ENCODE measurements at places on chromosomes 13 and 19. TPM values are rescaled to one million over a fixed set of nuclear protein-coding genes. Genes with fewer than 3 reads are reported as not detected.
A peak's percentile ranks its signal among the peaks of the same experiment; 100 is the strongest.

- DNase-seq, result peak; percentile 73
Measured at GRCh38 chr19:55485439-55486011, 537 bp downstream of the NAT14 start.

The ATP8B3 gene
- total RNA-seq, result under 0.01 TPM

- no peak for DNase-seq
Measured at GRCh38 chr19:10839114-10840050, 3.4 kb upstream of the TMED1 start.

The ATP4A gene
- not detected for total RNA-seq

DNA sequence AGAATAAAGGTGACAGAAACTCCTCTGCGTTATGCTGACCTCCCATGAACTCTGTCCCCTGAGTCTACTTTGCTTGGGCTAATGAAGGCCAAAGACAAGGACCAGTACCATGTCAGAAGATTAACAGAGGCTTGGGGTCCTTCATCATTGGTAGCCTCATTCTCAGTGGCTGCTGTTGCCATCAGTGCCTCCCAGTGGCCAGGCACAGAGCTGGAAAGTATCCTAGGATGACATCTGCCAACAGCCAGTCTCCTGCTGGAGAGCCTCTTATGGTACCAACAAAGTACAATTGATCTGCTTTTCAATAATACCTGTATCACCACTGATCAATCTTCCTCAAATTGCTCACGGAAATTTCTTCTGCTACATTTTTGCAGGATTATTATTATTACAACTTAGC lies 281.6 kb downstream of the DNAJC15 start:
- no peak for DNase-seq

DNA sequence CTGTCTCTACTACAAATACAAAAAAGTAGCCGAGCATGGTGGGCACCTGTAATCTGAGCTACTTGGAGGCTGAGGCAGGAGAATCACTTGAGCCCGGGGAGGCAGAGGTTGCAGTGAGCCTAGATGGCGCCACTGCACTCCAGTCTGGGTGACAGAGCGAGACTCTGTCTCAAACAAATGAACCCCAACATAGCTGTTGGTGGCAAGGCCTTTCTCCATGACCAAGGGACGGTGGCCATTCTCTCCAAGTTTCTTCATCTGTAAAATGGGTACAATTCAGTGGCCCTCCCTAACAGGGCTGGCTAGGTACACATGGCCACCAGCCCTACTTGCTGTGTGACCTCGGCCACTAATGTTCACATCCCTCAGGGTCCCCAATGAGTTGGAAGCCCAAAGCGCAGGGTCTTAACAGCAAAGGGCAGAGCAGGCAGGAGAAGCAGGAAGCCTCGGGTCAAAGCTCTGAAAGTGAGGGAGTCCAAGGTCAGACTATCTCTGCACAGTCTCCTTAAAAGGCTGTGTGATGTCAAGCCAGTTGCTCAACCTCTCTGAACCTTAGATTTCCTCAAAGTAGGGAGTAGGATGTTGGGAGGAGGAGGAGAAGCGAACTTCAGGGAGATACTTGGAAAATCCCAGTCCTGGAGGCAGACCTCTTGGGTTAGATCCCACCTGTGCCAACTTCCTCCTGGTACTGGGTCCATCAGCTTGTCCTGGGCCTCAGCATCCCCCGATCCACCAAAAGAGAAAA lies 2.7 kb downstream of the JUND start:
- no peak for DNase-seq

DNA sequence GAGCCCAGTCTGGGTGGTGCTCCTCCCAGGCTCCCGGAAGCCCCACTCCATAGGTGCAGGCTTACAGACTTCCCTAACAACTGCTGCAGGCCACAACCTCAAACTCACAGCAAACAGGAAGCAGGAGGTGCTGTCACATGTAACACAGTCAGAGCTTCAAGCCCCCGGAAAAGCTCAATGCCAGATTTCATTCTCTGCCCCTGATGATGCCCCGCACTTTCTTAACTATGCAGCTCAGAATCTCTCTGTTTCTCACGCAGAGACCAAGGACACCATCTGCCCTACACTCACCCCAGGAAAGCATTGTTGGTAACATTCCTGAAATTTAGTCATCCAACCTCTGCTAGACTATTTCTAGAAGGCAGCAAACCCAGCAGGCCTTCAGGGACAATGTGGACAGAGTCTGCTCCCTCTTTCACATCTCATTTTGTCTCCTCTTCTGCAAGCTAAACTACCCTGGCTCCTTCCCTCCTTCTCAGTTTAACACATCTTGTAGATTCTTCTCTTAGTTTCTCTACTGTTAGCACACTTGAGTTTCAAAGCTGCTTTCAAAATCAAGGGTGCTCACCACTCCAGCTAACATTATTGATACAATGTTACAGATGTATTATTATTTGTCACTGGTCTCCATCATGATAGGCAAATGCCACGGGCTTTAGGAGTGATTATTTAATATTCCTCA lies 162.5 kb downstream of the KCTD12 start:
- no peak for DNase-seq

The ZNF610 gene
- 2.5 TPM for total RNA-seq

DNA sequence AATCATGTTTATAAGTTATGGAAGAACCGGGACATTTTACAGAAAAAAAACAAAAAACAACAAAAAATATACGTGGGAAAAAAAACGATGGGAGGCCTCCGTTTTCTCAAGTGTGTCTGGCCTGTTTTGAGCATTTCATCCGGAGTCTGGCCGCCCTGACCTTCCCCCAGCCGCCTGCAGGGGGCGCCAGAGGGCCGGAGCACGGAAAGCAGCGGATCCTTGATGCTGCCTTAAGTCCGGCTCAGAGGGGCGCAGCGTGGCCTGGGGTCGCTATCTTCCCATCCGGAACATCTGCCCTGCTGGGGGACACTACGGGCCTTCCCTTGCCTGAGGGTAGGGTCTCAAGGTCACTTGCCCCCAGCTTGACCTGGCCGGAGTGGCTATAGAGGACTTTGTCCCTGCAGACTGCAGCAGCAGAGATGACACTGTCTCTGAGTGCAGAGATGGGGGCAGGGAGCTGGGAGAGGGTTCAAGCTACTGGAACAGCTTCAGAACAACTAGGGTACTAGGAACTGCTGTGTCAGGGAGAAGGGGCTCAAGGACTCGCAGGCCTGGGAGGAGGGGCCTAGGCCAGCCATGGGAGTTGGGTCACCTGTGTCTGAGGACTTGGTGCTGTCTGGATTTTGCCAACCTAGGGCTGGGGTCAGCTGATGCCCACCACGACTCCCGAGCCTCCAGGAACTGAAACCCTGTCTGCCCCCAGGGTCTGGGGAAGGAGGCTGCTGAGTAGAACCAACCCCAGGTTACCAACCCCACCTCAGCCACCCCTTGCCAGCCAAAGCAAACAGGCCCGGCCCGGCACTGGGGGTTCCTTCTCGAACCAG lies 1.8 kb upstream of the APOE start:
- peak; percentile 82 for DNase-seq

DNA sequence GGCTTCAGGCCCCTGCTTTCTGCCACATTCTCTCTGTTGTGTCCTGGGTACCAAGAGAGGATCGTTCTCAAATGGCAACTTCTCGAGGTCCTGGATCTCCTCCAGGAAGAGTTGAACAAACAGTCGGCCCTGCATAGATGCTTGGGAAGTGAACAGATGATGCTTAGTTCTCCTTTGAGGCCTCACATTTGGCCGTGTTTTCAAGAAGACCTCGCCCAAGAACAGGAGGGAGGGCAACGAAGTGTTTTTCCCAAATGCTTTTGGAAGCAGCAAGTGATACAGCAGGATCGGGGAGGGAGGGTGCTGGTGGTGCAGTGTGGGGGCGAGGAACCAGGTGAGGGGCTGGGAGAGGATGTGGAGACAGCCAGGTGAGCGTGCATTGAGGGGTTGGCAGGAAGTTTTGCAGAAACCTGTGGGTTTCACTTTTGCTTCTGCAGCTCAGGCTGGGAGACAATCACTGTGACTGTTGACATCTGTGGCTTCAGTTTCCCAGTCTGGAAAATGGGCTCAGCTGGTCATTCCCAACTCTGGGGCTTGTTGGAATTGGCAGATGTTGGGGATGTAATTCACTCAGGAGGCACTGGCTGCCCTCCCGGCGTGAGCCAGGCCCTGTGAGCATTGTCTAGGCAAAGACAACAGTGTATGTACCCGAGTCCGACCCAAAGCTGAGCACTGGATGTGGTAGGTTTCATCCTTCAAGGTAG lies 21.6 kb downstream of the MAST3 start:
- DNase-seq, result no peak

The SIGLEC12 gene
- total RNA-seq, result not detected

The SBK3 gene
- not detected for total RNA-seq

The ZNF85 gene
- 3.6 TPM for total RNA-seq

The CAPN12 gene
- 3.0 TPM for total RNA-seq

DNA sequence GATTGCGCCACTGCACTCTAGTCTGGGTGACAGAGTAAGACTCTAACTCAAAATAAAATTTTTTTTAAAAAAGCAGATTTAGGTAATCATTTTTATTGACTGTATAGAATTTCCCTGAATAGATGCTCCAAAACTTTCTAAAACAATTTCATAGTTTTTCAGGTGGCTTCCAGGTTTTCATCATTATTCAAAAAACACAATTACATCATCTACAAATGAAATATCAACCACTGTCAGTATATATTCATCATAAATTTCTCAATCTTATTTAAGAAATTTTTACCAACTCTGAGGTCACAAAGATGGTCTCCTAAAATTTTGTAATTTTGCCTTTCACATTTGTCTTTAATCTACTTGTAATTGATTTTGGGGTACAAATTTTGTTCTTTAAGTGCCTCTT lies 48.1 kb downstream of the ZC3H13 start:
- no peak for DNase-seq

The ZNF776 gene
- 8.3 TPM for total RNA-seq

The CCDC194 gene
- total RNA-seq, result 4.4 TPM

DNA sequence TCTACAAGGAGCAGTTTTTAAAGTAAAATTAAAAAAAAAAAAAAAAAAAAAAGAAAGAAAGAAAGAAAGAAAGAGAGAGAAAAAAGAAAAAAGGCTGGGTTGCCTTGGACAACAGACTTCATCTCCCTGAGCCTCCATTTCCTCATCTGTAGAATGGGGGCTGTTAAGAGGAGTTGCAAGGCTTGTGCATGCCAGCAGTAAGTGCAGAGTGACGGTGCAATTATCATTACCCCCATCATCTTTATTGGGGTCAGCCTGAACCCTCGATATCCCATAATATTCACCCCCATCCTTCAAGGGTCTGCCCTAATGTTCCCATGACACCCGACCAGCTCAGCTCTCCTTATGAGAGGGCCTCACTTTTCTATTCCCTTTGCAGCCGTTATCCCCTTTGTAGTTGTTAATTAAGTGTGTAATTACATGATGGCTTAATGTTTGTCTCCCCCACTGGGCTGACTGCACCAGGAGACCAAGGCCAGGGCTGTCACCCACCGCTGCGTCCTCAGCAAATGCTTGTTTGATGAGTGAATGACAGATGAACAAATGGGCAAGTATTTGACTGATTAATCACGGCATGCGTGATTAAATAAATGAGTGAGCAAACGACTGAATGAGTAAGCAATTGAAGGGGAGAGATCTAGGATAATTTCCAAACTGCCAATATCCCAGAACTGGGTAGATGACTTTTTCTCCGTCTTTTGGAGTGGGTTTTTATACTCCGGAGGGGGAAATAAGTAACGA lies 10.1 kb downstream of the FOSB start:
- DNase-seq, result no peak

- DNase-seq, result no peak
Measured at GRCh38 chr19:35054626-35055025, 13.1 kb downstream of the HPN start.

GRCh38 chr19:33766623-33767022 lies 30.0 kb upstream of the KCTD15 start:
- DNase-seq, result no peak

DNA sequence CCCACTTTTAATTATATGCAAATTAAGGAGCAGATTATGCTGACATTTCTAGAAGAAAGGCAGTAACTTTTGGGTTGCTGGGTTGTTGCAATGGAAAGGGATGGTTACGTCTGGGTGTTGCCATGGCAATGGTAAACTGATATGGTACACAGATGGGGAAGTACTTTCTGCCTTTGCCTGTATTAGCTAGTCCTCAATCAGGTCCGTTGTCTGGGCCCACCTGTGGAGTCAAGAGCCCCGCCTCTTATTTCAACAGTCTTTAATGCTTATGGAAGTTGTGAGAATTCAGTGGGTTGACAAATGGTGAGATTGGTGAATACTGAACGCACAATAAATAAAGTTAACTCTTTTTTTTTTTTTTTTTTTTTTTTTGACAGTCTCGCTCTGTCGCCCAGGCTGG lies 30.6 kb upstream of the DPP9 start:
- DNase-seq, result no peak

GRCh38 chr13:30408319-30409101 lies 13.8 kb upstream of the UBE2L5 start:
- DNase-seq, result peak; percentile 98

DNA sequence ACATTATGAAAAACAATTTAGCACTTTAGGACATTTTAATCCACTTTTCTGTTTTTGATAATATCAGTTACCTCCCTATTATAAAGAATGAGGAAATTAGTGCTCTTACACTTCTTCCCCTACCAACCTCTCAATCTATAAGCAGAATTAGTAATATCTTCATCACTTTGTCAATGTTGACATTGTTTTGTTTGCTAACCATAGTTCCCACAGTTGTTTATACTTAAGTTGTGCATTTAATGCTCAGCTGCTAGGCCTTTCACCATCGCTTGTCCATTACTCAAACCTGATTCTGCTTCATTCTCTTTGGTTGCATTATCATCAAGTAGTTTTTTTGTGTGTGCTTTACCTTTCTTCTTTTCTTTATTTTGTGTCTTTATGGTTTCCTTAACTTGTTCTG lies 132.1 kb downstream of the CDK8 start:
- no peak for DNase-seq

The ZNF66 gene
- 3.9 TPM for total RNA-seq

DNA sequence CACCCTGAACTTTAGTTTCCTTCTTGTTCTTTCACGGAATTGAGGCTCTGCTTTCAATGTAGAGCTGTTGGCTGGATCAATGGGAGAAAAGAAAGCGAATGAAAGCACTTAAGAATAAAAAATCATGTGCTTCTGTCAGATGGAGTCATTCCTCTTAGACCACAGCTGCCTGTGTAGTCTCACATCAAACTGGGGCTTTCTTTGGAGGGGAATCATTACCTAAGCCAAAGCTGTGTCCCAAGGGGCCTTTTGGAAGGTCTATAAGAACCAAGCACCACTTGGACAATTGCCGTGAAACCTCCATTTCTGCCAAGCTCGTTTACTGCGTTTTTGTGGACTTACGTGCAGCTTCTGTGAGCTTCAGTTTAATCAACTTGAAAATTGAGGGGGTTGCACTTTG lies 44.2 kb upstream of the RNF113B start:
- DNase-seq, result no peak

Data from sigmoid colon (tissue), 7 donors.